PC-9 (cell line): ENCODE measurements at places on chromosomes 12 and 14. TPM values are rescaled to one million over a fixed set of nuclear protein-coding genes. Genes with fewer than 3 reads are reported as not detected.

The TTLL5 gene
- total RNA-seq = 60.3 and 75.3 TPM in 2 replicates

GRCh38 chr12:66269142-66269541 is 33.2 kb upstream of the HELB start:
- no peaks in the 10 kb centered on the region for H3K4me1 ChIP-seq
- H3K27ac ChIP-seq = no peak overlapping the region
- DNase-seq = no peak
- no peaks in the 10 kb centered on the region for H3K36me3 ChIP-seq

DNA sequence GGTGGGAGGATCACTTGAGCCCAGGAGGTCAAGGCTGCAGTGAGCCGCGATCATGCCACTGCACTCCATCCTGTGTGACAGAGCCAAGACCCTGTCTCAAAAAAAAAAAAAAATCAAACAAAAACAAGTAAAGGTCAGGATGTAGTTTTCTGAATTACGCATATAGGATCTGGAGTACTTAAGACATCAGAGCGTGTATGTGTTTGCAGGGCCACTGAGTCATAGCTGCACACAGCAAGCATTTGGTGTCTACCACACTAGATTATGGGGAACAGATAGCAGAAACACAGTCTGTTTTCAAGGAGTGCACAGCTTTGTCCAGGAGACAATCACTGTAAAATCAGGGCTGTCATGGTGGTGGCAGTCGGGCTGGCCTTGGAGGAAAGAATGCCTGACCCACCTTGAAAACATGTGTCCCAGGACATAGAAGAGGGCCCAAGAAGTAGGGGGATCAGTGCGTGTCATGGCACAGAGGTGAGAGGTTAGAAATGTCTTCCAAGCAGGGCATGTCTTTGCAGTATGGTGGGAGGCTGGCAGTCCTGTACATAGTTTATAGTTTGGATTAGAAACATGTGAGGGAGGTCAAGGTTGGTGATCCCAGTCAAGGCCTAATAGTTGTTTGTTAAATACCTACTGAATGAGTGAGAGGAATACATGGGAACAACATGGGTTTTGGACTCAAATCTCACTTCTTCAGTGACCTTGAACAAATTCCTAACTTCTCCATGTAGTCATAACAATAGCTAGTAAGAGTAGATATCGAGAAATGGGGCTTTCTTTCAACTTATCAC is 23.6 kb upstream of the C12orf71 start:
- no peak overlapping the region for H3K27ac ChIP-seq
- no peak overlapping the region for H3K4me3 ChIP-seq
- H3K27me3 ChIP-seq = no peaks in the 10 kb centered on the region
- DNase-seq = no peak

DNA sequence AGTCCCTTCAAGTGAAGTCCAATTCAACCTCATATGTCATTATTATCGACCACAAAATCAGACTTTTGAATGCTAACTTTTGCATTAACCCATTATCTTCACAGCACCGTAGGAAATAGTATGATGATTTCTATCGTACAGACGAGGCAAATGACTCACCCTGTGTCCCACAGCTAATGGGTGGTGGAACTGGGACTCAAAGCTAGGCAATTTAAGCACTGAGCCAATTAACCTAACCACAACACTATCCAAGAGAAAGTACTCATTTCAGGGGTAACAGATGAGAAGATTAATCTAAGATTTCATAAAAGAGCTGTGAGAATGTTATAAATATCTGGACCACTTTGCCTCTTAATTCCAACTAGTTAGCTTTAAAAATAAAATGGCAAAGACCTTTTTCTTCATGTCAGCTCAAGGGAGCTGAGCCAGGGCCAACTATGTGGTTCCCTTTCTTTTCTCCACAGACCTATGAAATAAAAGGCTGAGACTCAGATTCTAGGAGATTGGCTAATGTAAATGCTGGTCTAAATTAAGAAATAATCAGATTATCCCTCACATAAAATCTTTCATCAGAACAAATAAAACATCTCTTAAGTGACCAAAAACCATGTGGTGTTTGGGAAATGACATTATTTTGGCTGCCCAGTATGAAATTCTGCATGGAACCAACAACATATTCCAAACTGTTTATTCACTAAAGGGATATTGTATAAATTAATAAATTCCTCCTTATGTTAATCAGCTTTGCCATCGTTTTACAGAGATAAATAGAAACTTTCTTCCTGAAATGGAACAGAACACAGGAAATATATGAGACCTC is 4.9 kb downstream of the PTGER2 start:
- no peak overlapping the region for H3K27ac ChIP-seq
- no peaks in the 10 kb centered on the region for H3K4me1 ChIP-seq
- H3K4me3 ChIP-seq = no peak overlapping the region
- DNase-seq = no peak
- no peaks in the 10 kb centered on the region for H3K36me3 ChIP-seq

DNA sequence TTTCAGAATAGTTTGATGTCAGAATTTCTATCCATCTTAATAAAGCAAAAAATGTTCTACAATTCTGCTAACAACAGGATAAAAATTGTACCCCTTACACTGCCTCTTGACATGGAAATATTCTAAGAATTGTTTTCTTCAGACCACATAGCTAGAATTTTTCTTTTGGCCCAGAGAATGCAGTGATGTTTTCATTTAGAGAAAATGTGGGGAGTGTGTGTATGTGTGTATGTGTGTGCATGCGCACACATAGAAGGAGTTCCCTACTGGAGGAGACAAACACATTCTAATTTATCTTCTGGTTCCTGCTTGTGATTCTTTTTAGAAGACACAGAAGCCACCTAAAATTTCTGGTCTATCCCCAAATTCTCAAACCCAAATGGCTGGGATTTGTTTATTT is 1145.7 kb downstream of the VRK1 start:
- H3K36me3 ChIP-seq = no peaks in the 10 kb centered on the region
- H3K4me1 ChIP-seq = no peaks in the 10 kb centered on the region
- no peaks in the 10 kb centered on the region for H3K27me3 ChIP-seq
- H3K4me3 ChIP-seq = no peak overlapping the region

DNA sequence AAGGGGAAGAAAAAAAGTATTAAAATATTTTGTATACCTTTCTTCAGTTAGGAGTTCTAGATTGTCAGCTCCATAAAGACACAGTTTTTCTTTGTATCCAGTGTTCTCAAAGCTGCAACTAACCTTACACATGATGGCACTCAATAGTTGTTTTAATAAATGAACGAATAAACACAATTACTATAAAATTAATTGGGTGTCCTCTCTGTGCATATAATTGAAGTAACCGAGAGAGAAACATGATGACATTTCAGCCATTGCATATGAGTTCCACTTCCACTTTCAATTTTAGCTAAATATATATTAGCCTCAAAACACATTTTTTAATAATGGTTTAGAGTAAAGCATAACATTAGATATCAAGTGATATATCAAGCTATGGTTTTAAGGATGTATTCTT is 671.2 kb downstream of the LRFN5 start:
- H3K27me3 ChIP-seq = no peaks in the 10 kb centered on the region
- H3K4me3 ChIP-seq = no peak overlapping the region
- no peak for DNase-seq
- H3K36me3 ChIP-seq = no peaks in the 10 kb centered on the region
